ENCODE measurements at places on chromosomes 5 and 9.

- H3K36me3 ChIP-seq: peaks cover 28% of the 10 kb centered on the region
- peak overlapping the region; percentile 64 for H3K4me3 ChIP-seq
- peak overlapping the region; percentile 88 for H3K27ac ChIP-seq
- no peak for ATAC-seq
These were observed 12.5 kb downstream of the ST8SIA4 start for GRCh38 chr5:100890461-100891008.

GRCh38 chr5:56309262-56309826 lies 76.2 kb upstream of the ANKRD55 start:
- H3K27ac ChIP-seq: no peak overlapping the region
- H3K27me3 ChIP-seq: no peaks in the 10 kb centered on the region
- H3K4me3 ChIP-seq: no peak overlapping the region
- ATAC-seq: no peak
- peaks cover 5% of the 10 kb centered on the region for H3K36me3 ChIP-seq
- H3K4me1 ChIP-seq: peaks cover 20% of the 10 kb centered on the region

DNA sequence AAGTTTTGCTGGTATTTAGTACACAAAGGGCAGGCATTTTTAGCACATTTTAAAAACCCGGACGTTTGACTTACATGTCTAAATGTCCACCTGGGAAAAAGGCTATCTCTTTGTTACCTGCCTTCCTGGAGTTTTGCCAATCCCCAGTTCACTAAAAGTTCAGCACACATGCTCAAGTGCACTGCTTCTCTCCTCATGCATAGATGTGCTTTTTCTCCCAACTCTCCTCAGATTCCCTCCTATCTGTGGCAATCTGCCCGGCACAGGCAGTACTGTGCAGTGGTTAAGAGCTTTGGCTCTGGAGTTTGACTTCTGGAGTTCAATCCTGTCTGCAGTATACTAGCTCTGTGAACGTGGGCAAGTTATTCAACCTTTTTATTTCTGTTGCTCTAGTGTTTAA lies 8.3 kb upstream of the CCNO start:
- H3K27ac ChIP-seq: no peak overlapping the region
- no peaks in the 10 kb centered on the region for H3K4me1 ChIP-seq
- no peak for ATAC-seq
- H3K36me3 ChIP-seq: no peaks in the 10 kb centered on the region

- H3K4me3 ChIP-seq: no peak overlapping the region
- no peaks in the 10 kb centered on the region for H3K27me3 ChIP-seq
- H3K27ac ChIP-seq: no peak overlapping the region
- H3K4me1 ChIP-seq: peaks cover 48% of the 10 kb centered on the region
These were observed 5.4 kb downstream of the SRFBP1 start for GRCh38 chr5:121967187-121967586.

DNA sequence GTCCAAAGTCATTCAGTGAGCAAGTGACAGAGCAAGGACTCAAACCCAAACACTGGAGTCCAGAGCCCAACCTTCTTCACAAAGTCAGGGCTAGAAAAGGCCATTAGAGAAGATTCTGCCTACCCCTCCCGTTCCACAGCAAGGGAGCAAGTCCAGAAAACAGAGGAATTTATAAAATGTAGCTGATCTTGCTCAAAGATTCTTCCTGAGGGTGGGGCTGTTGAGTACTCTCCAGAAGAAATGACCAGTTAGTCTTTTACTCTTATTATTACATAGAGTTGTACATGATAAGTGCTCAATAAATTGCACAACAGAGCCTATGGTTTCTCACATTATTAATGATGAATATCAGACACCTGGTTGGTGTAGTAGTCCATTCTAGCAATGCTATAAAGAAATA lies 39.3 kb upstream of the HMHB1 start:
- H3K4me1 ChIP-seq: no peaks in the 10 kb centered on the region
- no peaks in the 10 kb centered on the region for H3K36me3 ChIP-seq
- H3K27me3 ChIP-seq: peaks cover 25% of the 10 kb centered on the region
- H3K27ac ChIP-seq: no peak overlapping the region
- H3K4me3 ChIP-seq: no peak overlapping the region

- no peak for ATAC-seq
- no peak overlapping the region for H3K27ac ChIP-seq
- no peaks in the 10 kb centered on the region for H3K4me1 ChIP-seq
These were observed 593.8 kb downstream of the ISL1 start for GRCh38 chr5:51977014-51977413.

GRCh38 chr5:96408841-96409538 lies 24.1 kb downstream of the PCSK1 start:
- H3K36me3 ChIP-seq: no peaks in the 10 kb centered on the region
- H3K27me3 ChIP-seq: no peaks in the 10 kb centered on the region
- no peak for ATAC-seq
- H3K4me1 ChIP-seq: no peaks in the 10 kb centered on the region

GRCh38 chr5:130642461-130642860 lies 522.6 kb downstream of the HINT1 start:
- H3K36me3 ChIP-seq: no peaks in the 10 kb centered on the region
- H3K27me3 ChIP-seq: no peaks in the 10 kb centered on the region
- no peak overlapping the region for H3K4me3 ChIP-seq
- H3K4me1 ChIP-seq: no peaks in the 10 kb centered on the region

DNA sequence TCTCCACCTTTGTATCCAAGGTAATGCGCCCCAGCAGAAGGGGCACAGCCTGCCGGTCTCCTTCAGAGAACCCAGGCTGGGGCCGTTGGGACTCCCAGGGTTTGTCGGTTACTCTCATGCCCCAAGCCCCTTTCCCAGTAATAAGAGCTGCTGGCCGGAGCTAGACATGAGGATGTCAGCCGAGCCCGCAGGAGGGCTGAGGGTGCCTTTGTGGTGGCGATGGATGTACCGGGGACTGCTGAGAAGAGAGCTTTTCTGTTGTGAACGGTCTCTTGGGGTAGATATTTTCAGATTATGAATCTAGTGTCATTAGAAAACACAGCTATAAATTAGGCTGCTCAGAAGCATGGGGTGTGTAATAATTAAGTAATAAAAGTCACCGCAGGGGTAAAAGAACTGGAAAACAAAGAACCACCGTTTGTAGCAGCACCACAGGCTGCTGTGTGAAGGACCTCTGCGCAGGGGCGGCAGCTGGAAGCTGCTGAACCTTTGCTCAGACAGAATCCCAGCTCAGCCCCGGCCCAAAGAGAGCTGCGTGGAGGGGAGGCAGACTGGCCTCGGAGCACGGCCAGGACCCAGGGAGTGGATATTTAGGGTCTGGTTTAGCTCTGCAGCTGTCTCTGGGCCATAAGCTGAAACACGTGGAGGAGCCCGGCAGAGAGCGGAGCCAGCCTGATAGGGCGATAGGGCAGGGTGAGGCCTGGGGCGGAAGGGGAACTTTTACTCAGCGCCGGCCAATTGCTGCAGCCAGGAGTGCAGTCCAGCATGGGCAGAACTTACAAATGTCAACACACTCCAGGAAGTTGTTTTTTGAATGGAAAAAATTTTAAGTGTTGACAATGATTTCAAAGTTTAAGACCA lies 50.5 kb upstream of the BARHL1 start:
- H3K4me1 ChIP-seq: no peaks in the 10 kb centered on the region
- no peak for ATAC-seq
- no peak overlapping the region for H3K27ac ChIP-seq
- peaks cover 35% of the 10 kb centered on the region for H3K27me3 ChIP-seq
- H3K36me3 ChIP-seq: no peaks in the 10 kb centered on the region

- no peaks in the 10 kb centered on the region for H3K36me3 ChIP-seq
- no peak overlapping the region for H3K27ac ChIP-seq
- H3K4me1 ChIP-seq: no peaks in the 10 kb centered on the region
These were observed 448.9 kb downstream of the BNC2 start for GRCh38 chr9:16421532-16421931.

GRCh38 chr9:121838746-121839669 lies 187.6 kb downstream of the DAB2IP start:
- H3K36me3 ChIP-seq: peaks cover 7% of the 10 kb centered on the region
- no peak overlapping the region for H3K27ac ChIP-seq
- no peak for ATAC-seq
- H3K4me3 ChIP-seq: no peak overlapping the region
- peaks cover 7% of the 10 kb centered on the region for H3K27me3 ChIP-seq

GRCh38 chr9:116247791-116248374 lies 94.3 kb downstream of the PAPPA start:
- no peak overlapping the region for H3K27ac ChIP-seq
- no peaks in the 10 kb centered on the region for H3K27me3 ChIP-seq
- H3K4me1 ChIP-seq: no peaks in the 10 kb centered on the region
- no peak for ATAC-seq

DNA sequence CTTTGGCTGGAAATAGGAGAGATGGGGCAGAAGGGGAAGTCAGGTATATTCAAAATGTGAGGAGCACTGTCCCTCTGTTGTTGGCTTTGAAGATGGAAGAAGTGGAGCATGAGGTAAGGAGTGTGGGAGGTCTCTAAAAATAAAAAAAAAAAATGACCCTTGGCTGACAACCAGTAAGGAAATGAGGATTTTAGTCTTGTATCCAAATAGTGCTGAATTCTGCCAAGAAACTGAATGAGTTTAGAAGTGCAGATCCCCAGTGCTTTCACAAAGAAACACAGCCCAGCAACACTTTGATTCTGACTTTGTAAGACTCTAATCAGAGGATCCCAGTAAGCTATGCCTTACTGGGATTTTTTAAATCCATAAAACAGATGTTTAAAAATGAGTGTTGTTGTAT lies 367.9 kb downstream of the CYLC2 start:
- H3K36me3 ChIP-seq: no peaks in the 10 kb centered on the region
- no peak overlapping the region for H3K4me3 ChIP-seq
- ATAC-seq: no peak
- H3K27me3 ChIP-seq: no peaks in the 10 kb centered on the region
- no peaks in the 10 kb centered on the region for H3K4me1 ChIP-seq

DNA sequence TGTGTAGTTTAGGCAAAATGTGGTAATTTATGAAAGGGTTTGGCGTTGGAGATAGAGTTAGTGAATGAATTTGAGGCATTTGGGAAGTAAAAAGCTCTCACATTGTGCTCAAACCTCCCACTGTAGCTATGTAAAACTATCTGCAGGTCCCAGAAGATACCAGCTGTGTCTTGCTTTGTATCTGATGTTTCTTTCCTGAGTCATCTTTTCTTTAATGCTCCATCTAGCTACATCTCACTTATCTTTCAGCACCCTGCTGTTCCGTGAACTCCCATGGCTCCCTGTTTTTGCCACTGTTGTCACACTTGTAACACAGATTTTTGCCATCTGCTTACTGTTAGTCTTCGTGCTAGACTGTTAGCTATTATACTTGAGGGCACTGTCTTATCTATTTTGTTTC lies 253.1 kb downstream of the NPR3 start:
- H3K27ac ChIP-seq: no peak overlapping the region
- no peaks in the 10 kb centered on the region for H3K36me3 ChIP-seq
- ATAC-seq: no peak
- H3K4me3 ChIP-seq: no peak overlapping the region
- no peaks in the 10 kb centered on the region for H3K4me1 ChIP-seq
- no peaks in the 10 kb centered on the region for H3K27me3 ChIP-seq

DNA sequence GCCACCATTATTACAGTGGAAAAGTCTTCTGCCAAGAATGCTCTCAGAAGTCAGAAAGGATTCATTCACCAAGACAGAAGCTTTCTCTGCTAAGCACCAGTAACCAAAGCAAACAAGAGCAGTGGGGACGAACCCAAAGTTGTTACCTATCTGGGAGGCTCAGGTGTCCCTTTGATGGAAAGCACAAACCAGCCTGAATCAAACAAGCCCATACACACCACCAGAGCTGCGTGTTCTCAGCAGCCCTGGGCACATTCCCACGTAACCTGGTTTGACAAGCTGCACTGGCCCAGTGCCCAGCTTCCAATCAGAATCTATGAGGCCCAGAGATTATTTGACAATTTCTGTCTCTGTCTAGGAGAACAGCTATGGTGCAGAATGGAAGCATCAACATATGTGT lies 252.6 kb downstream of the ACTL7B start:
- no peaks in the 10 kb centered on the region for H3K4me1 ChIP-seq
- ATAC-seq: no peak
- H3K4me3 ChIP-seq: no peak overlapping the region
- no peaks in the 10 kb centered on the region for H3K36me3 ChIP-seq
- H3K27ac ChIP-seq: no peak overlapping the region

DNA sequence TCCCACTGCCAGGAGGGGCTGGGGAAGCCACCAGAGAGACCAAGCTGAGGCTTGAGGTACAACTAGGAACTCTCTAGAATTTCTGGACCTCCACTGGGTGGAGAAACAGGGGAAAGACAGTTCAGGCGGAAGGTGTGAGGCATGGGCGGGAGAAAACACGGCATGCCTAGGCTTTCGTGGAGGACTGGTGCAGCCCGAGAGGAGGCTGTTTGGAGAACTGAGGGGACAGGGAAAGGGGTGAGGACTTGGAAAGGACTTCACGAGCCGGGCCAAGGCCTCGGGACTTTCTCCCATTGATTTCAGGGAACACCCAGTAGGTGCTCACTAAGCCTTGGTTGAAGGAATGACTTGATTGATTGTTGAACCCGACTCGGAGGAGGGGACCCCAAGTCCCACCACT lies 9.5 kb upstream of the ADGRD2 start:
- ATAC-seq: no peak
- no peak overlapping the region for H3K27ac ChIP-seq
- H3K4me1 ChIP-seq: no peaks in the 10 kb centered on the region
- peaks cover 70% of the 10 kb centered on the region for H3K27me3 ChIP-seq
- H3K36me3 ChIP-seq: no peaks in the 10 kb centered on the region
- H3K4me3 ChIP-seq: no peak overlapping the region

GRCh38 chr9:96646081-96646991 lies 8.8 kb downstream of the PRXL2C start:
- H3K27ac ChIP-seq: peak overlapping the region; percentile 66
- H3K4me1 ChIP-seq: peaks cover 7% of the 10 kb centered on the region
- ATAC-seq: peak; percentile 89
- no peak overlapping the region for H3K4me3 ChIP-seq
- H3K36me3 ChIP-seq: peaks cover 48% of the 10 kb centered on the region

DNA sequence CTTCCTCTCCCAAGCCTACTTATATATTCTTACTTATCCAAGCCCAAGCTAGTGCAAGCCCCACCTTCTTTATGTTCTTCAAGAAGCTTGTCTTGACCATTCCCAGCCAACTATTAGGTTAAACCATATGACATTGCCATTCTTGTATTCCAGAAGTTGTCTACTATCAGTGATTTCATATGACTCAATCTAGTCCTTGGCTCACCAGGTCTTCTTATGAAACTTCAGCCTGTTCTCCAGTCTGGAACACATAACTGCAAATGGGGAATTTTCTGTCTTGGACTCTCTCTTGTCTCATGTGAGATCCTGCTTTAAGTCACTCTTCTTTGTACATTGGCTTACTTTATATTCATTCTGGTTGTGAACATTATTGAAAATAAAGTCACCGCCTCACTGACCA lies 130.7 kb downstream of the TTLL11 start:
- H3K4me1 ChIP-seq: peaks cover 6% of the 10 kb centered on the region
- no peaks in the 10 kb centered on the region for H3K27me3 ChIP-seq
- H3K4me3 ChIP-seq: no peak overlapping the region
- no peak overlapping the region for H3K27ac ChIP-seq
- H3K36me3 ChIP-seq: peaks cover 9% of the 10 kb centered on the region
- ATAC-seq: no peak

DNA sequence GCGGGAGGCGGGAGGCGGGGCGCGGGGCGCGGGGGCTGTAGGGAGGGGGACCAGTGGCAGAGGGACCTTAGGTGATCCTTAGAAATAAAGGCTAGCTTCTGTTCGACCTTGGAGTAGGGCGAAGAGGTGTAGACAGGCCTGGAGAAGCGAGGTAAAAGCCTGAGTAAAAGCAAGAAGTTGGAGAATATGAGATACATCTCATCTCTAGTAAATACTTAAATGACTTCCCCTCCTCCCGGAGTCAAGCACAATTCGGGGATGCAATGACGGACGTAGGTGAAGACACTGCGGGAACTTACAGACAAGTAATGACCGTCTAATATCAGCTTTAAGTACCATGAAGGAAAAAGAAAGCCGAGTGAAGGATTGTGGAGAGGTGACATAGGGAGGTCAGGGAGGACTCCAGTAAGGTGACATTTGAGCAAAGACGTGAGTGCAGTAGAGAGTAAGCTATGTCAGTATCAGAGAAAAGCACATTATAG lies 466 bp downstream of the SMC2 start:
- no peaks in the 10 kb centered on the region for H3K27me3 ChIP-seq
- peak overlapping the region; percentile 97 for H3K4me3 ChIP-seq
- H3K4me1 ChIP-seq: peaks cover 13% of the 10 kb centered on the region
- H3K27ac ChIP-seq: peak overlapping the region; percentile 100
- no peaks in the 10 kb centered on the region for H3K36me3 ChIP-seq
